ENCODE measurements at places on chromosomes 12 and 14. TPM values are rescaled to one million over a fixed set of nuclear protein-coding genes. Genes with fewer than 3 reads are reported as not detected.

The KRT80 gene
- not detected for total RNA-seq

The DIO3 gene
- total RNA-seq: 0.55 TPM

The CLEC4D gene
- total RNA-seq: not detected

The ARMH4 gene
- total RNA-seq: 6.6 TPM

The POTEG gene
- not detected for total RNA-seq

The KCNJ8 gene
- 20.3 TPM for total RNA-seq

The KIF26A gene
- total RNA-seq: 2.1 TPM

The KRT73 gene
- total RNA-seq: not detected

The MED6 gene
- 24.3 TPM for total RNA-seq

The DAD1 gene
- total RNA-seq: 160 TPM

The GSG1 gene
- not detected for total RNA-seq

The ADAM21 gene
- total RNA-seq: not detected

The PLD4 gene
- total RNA-seq: 0.49 TPM

The RNASE2 gene
- not detected for total RNA-seq

The MUCL1 gene
- not detected for total RNA-seq

The NRDE2 gene
- 13.6 TPM for total RNA-seq

The OR6C2 gene
- total RNA-seq: not detected

The NGB gene
- total RNA-seq: 9.4 TPM

The JAG2 gene
- 3.2 TPM for total RNA-seq

The SPIC gene
- not detected for total RNA-seq

The MSI1 gene
- total RNA-seq: not detected

The NTN4 gene
- 17.4 TPM for total RNA-seq

The BCL2L14 gene
- not detected for total RNA-seq

The MDP1 gene
- 22.4 TPM for total RNA-seq

The SPTB gene
- total RNA-seq: 2.9 TPM

The FOXN4 gene
- 1.9 TPM for total RNA-seq

The HOXC6 gene
- total RNA-seq: not detected

The PHETA1 gene
- 3.6 TPM for total RNA-seq

The DNAH10 gene
- total RNA-seq: under 0.01 TPM

The BDKRB1 gene
- total RNA-seq: 0.33 TPM

The RNASE12 gene
- not detected for total RNA-seq

The CISTR gene
- not detected for total RNA-seq
